HFFc6 (cell line): ENCODE measurements at places on chromosomes 3 and 15.

- DNase-seq = no peak
These were observed 830.0 kb upstream of the ALCAM start for GRCh38 chr3:104536715-104537114.

DNA sequence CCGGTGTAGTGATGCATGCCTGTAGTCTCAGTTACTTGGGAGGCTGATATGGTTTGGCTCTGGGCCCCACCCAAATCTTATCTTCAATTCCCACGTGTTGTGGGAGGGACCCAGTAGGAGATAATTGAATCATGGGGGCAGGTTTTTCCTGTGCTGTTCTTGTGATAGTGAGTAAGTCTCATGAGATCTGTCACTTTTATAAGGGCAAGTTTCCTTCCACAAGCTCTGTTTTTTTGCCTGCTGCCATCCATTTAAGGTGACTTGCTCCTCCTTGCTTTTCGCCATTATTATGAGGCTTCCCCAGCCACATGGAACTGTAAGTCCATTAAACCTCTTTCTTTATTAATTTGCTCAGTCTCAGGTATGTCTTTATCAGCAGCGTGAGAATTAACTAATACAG lies 566.7 kb upstream of the NECTIN3 start:
- no peak for DNase-seq

DNA sequence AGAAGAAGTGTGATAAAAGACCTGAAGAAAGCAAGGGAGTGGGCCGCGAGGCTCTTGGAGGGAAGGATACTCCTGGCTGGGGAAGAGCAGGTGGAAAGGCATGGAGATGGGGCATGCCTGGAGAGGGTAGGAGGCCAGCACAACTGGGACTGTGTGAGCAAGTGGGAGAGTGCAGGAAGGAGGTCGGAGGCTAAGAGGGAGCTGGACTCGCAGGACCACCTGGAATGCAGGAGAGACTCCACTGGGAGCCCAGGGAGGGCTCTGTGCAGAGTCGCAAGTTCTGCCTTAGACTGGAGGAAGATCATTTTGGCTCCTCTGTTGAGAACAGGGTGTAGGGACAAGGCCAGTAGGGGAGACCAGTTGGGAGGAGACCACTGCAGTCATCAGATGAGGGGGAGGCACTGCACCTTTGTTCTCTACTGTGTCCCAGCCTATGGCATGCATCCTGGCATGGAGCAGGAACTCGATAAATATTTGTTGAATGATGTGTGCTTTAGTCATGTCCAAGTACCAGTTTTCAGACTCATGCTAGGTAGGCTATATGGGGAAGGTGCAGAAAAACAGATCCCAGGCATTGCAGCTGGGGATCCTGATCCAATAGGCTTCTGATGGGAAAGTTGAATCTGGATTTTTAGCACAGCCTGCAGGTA lies 13.7 kb downstream of the FAM107A start:
- no peak for DNase-seq

DNA sequence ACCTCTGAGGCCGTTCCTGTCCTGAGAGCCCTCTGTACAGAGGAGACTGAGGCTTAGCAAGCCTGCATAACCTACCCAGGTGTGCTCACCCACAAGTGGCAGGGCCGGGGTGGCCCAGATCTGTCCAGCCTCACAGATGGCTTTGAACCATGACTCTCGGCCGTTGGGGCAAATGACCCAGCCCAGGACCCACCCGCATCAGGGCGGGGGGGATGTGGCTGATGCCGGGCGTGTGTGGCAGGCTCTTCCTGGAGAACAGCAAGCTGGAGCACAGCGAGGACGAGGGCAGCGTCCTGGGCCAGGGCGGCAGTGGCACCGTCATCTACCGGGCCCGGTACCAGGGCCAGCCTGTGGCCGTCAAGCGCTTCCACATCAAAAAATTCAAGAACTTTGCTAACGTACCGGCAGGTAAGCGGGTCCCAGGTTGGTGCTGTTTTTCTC lies 133.5 kb downstream of the LRRK1 start:
- DNase-seq = no peak

DNA sequence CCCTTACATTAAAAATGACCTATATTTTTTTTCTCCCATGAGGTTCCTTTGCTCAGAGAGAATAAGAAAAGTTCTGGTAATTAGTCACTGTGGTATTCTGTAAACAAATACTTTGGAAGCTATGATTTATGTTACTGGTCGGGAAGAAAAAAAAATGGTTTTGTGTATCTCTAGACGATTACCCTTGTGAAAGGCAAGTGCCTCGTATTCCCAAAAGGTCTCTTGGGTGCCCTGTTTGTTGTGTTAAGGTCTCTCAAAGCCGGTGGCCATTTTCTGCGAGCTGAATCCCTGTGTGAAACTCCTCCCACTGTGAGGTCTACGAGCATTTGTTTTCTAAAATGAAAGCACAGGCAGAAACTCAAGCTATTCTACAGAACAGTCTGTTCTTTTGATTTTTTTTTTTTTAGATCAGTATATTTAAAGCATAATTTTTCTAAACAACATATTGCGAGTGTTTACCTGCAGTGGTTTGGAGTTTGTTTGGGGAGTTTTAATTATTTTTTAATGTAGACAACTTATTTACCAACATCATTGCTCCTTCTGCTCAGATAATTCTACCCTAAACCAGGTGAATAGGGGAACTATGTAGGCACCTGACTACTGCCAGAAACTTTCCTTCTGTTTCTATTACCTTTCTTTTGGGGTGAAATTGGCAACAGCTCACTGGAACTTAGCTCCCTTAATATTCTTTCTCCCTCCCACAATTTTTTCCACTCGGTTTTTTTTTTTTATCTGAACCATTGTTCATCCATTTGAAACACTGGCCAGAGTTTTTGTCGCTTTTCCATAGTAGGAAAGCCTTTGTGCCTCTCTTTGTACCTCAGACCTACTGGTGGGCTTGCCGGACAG lies 44.0 kb downstream of the ZBTB38 start:
- peak; percentile 94 for DNase-seq

DNA sequence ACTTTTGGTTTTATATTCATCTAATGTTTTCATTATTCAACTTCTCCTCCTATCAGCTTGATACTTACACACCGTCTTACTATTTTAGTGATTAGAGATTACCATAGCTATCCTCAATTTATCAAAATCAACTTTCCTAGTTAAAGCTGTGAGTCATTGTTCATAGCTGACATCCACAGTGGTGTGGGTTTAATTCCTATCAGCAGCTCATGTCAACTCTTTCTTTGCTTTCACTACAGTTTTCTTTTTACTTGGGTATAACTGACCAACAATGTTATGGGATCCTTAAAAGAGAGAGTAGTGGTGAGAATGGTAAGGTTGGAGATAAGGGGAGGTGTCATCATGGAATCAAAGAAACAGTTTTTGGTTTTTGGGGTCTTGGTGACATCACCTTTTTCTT lies 112.7 kb downstream of the NFKBIZ start:
- DNase-seq = no peak

DNA sequence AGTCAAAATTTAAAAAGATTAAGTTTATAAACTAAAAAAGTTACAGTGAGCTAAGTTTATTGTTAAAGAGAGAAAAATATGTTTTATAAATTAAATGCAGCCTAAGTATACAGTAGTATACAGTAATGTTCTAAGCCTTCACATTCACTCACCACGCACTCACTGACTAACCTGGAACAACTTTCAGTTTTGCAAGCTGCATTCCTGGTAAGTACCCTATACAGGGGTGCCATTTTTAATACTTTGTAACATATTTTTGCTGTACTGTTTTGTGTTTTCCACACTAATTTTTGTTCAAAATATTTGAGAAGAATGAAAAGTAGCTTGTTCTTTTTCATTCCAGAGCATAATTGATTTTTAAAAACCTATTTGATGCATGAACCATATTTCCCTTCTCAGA lies 524.9 kb downstream of the RBMS3 start:
- DNase-seq = no peak

- no peak for DNase-seq
These were observed 217.9 kb downstream of the SNRPN start for GRCh38 chr15:25172691-25173090.

DNA sequence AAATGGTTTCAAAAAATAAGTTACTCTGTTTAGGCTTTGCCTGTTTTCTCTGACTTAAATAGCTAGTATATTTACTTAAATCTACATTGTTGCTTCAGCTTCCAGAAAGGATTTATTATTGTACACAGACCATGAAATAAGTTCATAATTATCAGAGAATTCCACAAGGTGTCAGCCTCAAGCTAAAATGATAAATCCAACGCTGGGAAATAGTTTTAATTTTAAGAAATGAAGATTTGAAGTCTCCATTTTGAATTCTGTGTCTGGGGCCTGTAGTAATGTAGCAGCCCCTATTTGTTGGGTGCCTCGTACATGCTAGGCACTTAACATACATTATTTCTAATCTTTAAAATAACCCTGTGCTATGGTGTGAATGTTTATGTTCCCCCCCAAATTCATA lies 92.6 kb upstream of the KCNMB2 start:
- no peak for DNase-seq

DNA sequence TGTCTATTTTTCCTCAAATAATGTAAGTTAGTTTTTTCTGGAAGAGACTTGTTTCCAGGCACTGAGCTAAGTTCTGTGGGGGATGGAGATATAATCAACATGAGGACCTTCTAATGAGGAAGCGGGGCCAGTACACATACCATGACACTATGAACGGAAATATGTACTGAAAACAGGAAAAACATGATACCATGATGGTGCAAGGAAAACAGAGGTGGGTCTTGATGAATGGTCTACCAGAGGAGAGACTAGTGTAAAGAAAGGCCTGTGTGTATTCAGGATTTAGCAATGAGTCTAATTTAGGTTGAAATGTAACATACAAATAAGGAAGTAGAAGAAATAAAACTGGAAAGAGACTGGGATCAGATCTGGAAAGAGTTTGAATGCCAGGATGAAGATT lies 38.9 kb upstream of the TPRG1 start:
- no peak for DNase-seq

GRCh38 chr3:94117729-94118128 lies 54.9 kb downstream of the NSUN3 start:
- DNase-seq = no peak

DNA sequence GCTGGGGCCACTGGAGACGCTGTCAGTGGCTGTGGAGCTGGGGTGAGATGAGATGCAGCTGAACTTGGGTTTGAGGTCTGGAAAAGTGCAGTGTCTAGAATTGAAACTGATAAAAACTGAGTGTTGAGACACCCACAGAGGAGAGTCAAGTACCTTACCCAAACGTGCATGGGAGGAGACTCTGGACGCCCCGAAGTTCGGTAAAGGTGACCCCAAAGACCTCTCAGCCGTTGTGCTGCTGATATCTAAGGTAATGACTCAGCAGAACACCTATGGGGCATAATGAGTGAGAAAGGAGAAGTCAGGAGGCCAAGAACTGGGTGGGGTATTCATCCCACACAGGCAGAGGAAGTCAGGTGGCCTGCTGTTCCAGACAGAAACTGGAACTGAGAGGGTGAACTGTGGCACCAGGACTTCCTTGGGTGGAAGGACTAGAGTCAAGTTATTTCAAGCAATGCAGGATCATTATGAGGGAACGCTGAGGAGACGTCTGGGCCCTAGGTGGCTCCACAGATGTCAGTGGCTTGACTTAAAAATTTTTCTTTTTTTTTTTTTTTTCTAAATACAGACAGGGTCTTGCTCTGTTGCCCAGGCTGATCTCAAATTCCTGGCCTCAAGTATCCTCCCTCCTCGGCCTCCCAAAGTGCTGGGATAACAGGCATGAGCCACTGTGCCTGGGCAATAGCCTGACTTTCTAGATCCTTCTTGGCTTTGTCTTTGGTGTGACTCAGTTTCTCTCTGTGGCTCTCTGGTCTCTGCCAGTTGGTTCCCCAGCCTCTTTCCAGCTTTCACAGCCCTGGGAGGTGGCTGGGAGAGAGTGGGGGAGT lies 67.6 kb upstream of the GCNT3 start:
- DNase-seq = no peak

DNA sequence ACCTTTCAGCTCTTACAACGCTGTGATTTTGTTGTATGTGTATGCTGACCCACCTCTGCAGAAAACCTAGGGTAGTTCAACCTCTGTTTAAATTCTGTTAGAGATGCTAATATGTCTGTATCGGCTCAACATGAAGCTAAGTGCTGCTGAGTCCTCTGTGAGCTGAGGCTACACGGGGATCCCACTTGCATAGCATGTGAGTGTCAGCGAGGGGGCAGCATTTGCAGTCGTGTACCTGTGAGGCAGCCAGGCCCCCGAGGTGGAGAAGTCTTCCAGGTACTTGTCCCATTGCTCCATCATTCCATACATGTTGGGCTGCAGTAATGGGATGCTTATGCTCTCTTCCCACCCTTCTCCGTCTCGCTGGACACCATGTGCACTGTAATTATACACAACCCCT lies 3.7 kb downstream of the MKRN2OS start:
- DNase-seq = no peak

DNA sequence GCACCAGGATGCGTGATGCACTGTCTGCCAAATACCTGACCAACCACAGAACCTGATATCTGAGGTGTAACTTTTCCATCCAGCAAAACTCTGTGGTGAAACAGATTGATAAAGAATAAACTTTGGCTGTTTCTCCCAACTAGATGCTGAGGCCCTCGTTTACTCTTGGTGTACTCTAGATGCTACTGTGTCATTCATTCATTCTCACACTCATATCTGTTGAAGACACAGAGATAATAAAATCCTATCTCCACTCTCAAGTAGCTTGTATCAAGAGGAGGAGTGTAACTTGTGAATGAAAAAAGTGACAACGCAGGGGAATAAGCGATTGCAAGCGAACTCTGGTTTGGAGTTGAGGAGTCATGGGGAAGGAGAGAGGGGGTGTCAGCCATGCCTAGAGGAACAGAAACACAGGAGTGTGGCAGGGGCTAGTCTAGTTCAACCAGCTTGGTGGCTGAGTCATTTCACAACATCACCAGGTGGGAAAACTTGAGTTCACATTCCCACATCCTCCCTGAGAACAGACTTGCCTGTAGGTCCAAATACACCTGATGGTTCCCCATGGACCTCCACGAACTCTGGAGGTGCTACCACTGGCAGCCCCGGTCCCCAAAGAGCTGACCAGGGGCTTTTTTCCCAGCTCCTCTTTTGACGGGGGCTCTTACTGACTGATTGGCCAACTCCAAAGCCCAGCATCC lies 73.3 kb upstream of the SNRK start:
- DNase-seq = no peak

DNA sequence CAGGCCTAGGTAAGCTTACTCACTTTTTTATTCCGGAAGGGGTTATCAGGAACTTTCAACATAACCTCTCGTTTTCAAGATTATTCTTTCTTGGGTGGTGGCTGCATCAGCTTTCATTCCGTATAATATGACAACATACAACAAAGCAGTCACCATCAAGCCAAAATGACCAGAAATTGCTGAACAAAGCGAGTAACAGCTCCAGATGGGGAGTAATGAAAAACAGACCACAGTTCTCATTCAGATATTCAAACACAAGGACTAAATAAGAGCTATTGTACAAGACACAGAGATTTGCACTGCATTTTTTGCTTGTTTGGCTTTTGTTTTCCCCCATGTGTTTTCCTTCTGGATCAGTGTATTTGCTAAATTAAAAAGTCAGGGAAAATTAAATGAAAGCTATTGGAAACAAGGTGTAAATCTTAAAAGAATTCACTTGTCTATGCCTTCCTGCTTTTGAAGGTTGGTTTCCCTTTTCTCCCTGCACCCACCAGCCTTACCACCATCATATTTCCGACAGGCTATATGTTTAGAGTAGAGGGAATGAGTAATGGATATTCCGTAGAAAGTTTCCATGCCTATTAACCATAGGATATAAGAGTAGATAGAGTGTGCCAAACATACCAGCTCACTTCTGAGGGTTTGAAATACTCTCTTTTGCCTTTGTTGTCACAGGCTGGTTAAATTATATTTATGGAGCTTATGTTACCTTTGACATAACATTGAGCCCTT lies 213.6 kb downstream of the RBMS3 start:
- DNase-seq = no peak

GRCh38 chr15:58666957-58667356 lies 82.5 kb downstream of the ADAM10 start:
- DNase-seq = peak; percentile 31

- DNase-seq = no peak
These were observed 34.2 kb upstream of the SYN2 start for GRCh38 chr3:11969986-11970385.
